ENCODE measurements at places on chromosomes 4 and X. TPM values are rescaled to one million over a fixed set of nuclear protein-coding genes. Genes with fewer than 3 reads are reported as not detected.

- DNase-seq: no peak
- no peaks in the 10 kb centered on the region for H3K36me3 ChIP-seq
- H3K4me3 ChIP-seq: no peak overlapping the region
- H3K27ac ChIP-seq: no peak overlapping the region
- H3K4me1 ChIP-seq: no peaks in the 10 kb centered on the region
Observed at GRCh38 chrX:153620576-153620975, 21.6 kb upstream of the CCNQ start.

PDLIM3 gene
- total RNA-seq: 25.3 TPM

TEX11 gene
- total RNA-seq: not detected

DNA sequence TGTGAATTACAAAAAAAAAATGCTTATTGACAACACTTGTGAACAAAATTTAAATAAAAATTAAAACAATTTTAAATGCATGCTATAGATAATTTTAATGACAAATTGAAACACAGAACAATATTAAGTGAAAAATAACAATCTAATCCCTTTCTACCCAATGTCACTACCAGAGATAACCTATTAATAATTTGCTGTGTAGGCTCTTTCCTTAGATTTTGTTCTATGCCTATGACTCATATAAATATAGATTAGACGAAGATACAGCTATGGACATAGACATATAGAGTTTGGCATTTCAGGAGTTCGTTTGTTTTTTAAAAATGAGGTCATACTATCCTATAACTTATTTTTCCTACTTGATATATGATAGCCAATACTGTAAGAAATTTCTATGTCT, 18.1 kb downstream of the PLAC8 start:
- H3K27me3 ChIP-seq: no peaks in the 10 kb centered on the region
- no peaks in the 10 kb centered on the region for H3K4me1 ChIP-seq
- no peak overlapping the region for H3K4me3 ChIP-seq
- DNase-seq: no peak
- H3K36me3 ChIP-seq: no peaks in the 10 kb centered on the region

GRCh38 chr4:141727420-141727819, 91.0 kb downstream of the IL15 start:
- H3K27me3 ChIP-seq: no peaks in the 10 kb centered on the region
- H3K27ac ChIP-seq: no peak overlapping the region
- no peak for DNase-seq
- H3K4me1 ChIP-seq: no peaks in the 10 kb centered on the region
- H3K36me3 ChIP-seq: no peaks in the 10 kb centered on the region
- no peak overlapping the region for H3K4me3 ChIP-seq

CABS1 gene
- not detected for total RNA-seq

AKAP14 gene
- not detected for total RNA-seq

NDP gene
- total RNA-seq: 4.0 TPM

MAGEC3 gene
- 0.44 TPM for total RNA-seq

- H3K27ac ChIP-seq: no peak overlapping the region
- H3K4me3 ChIP-seq: no peak overlapping the region
- no peaks in the 10 kb centered on the region for H3K4me1 ChIP-seq
- no peaks in the 10 kb centered on the region for H3K27me3 ChIP-seq
- H3K36me3 ChIP-seq: no peaks in the 10 kb centered on the region
Observed at GRCh38 chr4:244471-244870, 60.8 kb downstream of the ZNF732 start.

- H3K36me3 ChIP-seq: no peaks in the 10 kb centered on the region
- H3K4me3 ChIP-seq: no peak overlapping the region
- H3K27me3 ChIP-seq: no peaks in the 10 kb centered on the region
- H3K27ac ChIP-seq: no peak overlapping the region
- no peak for DNase-seq
Observed at GRCh38 chr4:15270201-15270600, 157.6 kb upstream of the C1QTNF7 start.

DNA sequence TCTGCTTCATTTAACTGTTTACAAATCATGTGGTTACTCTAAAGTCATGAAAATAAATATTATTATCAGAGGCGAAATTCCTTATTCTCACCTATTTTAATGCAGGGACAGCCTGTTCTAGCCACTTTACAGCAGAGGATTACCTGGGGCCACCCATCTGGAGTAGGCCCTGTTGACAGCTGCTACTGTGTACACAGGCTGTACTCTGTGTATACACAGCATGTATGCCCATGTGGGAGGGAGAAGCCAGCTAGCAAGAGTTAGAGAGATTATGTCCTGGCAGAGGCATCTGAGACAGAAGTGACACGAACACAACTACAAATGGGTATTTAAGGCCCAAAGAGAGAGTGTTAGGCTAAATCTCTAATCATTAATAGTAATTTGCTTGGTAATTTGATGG, 62.1 kb downstream of the GPRIN3 start:
- no peak overlapping the region for H3K4me3 ChIP-seq
- H3K4me1 ChIP-seq: no peaks in the 10 kb centered on the region
- H3K27me3 ChIP-seq: no peaks in the 10 kb centered on the region
- H3K27ac ChIP-seq: no peak overlapping the region
- H3K36me3 ChIP-seq: no peaks in the 10 kb centered on the region

CXCL13 gene
- 2.9 TPM for total RNA-seq

DNA sequence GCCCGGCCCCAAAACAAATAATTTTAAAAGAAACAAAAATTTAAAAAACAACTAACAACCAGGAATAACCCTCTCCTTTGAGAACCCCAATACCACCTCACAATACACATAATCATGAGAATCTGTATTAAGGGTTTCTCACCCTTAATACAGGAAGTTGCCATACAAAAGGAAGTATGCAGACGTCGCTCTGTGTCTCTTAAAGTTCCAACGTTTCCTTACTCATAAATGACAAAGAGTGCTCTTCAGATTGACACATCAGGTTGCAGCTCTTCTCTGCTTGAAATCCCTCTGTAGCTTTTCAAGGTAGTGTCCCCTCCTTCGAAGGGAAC, 73.9 kb upstream of the IRF2 start:
- H3K27me3 ChIP-seq: no peaks in the 10 kb centered on the region
- no peak overlapping the region for H3K4me3 ChIP-seq
- no peak for DNase-seq
- no peaks in the 10 kb centered on the region for H3K4me1 ChIP-seq
- H3K27ac ChIP-seq: no peak overlapping the region

CXCL5 gene
- 0.15 TPM for total RNA-seq

DNA sequence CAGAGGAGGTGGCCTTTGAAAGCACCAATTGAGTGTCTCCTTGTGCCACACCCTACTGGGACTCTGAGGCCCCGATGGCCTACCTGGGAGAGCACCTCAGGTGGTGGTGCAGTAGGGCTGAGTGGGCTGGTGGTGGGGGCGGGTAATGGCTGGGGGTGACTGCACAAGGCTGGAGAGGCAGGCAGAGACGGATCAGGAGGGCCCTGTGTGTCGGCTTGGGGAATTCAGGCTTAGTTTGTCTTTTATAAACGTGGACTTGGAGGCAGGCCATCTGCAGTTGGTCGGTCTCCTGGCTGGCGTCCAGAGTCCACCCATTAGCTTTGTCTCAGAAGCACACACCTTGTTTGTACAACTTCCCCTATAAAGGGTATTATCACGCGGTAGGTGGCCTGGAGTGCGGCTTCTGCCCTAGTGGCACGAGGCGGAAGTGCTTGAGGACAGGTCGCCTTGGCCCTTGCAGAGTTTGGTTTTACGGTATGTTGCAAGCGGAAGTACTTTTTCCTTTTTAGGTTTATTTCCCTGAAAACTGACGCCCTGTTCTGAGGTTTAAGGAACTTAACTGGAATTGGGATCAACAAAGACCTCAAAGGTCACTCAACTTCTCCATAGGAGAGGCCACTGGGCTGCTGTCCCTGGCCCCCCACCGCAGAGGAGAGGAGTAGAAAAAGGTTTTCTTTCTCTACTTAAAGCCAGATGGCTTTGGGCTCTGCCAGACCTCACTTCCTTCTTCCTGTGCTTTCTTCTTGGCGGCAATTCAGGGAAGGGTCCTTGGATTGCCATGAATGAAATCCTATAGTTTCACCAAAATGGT, 8.0 kb downstream of the TBC1D14 start:
- H3K4me1 ChIP-seq: peaks cover 22% of the 10 kb centered on the region
- H3K4me3 ChIP-seq: peak overlapping the region; percentile 30
- peak overlapping the region; percentile 81 for H3K27ac ChIP-seq
- H3K36me3 ChIP-seq: no peaks in the 10 kb centered on the region

DNA sequence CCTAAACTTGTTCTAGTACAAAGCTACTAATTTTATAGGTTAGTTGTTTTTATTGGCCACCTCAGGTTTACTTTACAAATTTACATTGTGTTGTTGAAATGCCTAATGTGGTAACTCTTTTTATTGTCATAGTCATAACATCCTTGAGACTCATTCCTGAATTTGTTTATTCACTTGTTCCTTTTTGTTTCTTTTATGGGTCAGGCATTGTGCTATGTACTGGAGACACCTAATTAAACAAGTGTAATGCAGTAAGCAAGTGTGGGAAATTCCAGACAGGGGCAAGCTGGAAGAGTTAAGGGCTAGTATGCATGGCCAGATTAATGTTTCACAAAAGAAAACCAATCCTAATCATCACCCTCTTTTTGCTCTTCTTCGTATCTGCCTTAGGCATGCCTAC, 30.5 kb upstream of the TTC29 start:
- no peaks in the 10 kb centered on the region for H3K27me3 ChIP-seq
- no peak overlapping the region for H3K4me3 ChIP-seq
- DNase-seq: no peak
- no peaks in the 10 kb centered on the region for H3K4me1 ChIP-seq

CT45A3 gene
- not detected for total RNA-seq

GRCh38 chrX:67426946-67427345, 116.9 kb upstream of the AR start:
- H3K36me3 ChIP-seq: no peaks in the 10 kb centered on the region
- H3K27ac ChIP-seq: no peak overlapping the region
- no peak for DNase-seq
- H3K27me3 ChIP-seq: no peaks in the 10 kb centered on the region
- no peaks in the 10 kb centered on the region for H3K4me1 ChIP-seq

GRCh38 chrX:151564035-151564434, 560 bp downstream of the PASD1 start:
- no peak overlapping the region for H3K4me3 ChIP-seq
- H3K36me3 ChIP-seq: no peaks in the 10 kb centered on the region
- H3K27ac ChIP-seq: no peak overlapping the region
- no peak for DNase-seq
- no peaks in the 10 kb centered on the region for H3K4me1 ChIP-seq

- H3K27me3 ChIP-seq: no peaks in the 10 kb centered on the region
- DNase-seq: no peak
- no peaks in the 10 kb centered on the region for H3K36me3 ChIP-seq
- H3K4me1 ChIP-seq: no peaks in the 10 kb centered on the region
- H3K4me3 ChIP-seq: no peak overlapping the region
- no peak overlapping the region for H3K27ac ChIP-seq
Observed at GRCh38 chrX:5870238-5870637, 358.4 kb downstream of the NLGN4X start.

DNA sequence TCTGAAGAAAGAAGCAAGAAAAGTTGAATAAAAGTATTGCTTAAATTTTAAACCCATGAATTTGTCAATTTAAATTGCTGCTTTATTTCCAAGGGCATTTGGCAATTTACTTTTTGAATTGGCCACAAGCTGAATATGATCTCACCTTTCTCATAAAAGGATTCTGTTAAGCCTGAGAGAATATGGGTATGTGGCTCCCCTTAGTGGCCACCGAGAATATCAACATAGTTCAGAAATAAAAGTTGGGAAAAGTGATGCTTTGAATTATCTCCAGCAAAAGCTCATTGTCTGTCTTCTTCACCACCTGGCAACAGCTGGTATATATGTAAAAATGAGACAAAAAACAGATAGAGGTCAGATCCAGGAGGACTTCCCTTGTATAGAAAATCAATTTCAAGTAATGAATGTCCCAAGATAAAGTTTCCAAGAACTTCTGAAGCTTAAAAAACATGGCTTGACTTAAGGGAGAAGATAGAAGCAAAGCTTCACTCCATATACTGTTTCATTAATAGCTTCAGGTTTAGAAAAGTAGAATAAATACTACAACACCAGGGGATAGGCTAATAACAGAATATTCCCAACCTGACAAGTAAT, 290.7 kb upstream of the FAM241A start:
- no peaks in the 10 kb centered on the region for H3K36me3 ChIP-seq
- H3K4me3 ChIP-seq: no peak overlapping the region
- no peaks in the 10 kb centered on the region for H3K27me3 ChIP-seq

GRCh38 chr4:6916069-6916586, 6.5 kb downstream of the TBC1D14 start:
- no peak for DNase-seq
- H3K36me3 ChIP-seq: no peaks in the 10 kb centered on the region
- H3K27ac ChIP-seq: peak overlapping the region; percentile 90
- H3K27me3 ChIP-seq: no peaks in the 10 kb centered on the region
- peaks cover 22% of the 10 kb centered on the region for H3K4me1 ChIP-seq

DNA sequence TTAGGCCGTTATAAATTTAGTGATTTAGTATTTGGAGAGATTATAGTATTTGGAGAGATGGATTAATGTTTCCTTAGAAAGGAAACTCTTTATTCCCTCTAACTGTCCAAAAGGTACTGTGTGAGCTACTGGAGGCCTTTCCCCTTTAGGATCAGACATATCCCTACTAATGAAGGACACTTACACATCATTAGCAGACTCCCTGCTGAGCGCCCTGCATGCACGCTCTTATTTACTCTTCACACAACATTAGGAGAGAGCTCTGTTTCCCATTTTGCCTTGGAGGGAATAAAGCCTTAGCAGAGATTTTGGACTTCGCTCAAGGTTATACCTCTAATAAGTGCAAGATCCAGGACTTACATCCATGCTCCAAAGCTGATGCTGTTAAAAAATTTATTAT, 17.8 kb upstream of the STOX2 start:
- no peaks in the 10 kb centered on the region for H3K27me3 ChIP-seq
- no peak overlapping the region for H3K4me3 ChIP-seq
- H3K27ac ChIP-seq: no peak overlapping the region
- H3K4me1 ChIP-seq: no peaks in the 10 kb centered on the region

GRCh38 chrX:12007881-12008280, 130.4 kb upstream of the FRMPD4 start:
- no peak for DNase-seq
- no peak overlapping the region for H3K27ac ChIP-seq
- peaks cover 17% of the 10 kb centered on the region for H3K27me3 ChIP-seq
- H3K4me3 ChIP-seq: no peak overlapping the region
- H3K36me3 ChIP-seq: no peaks in the 10 kb centered on the region

GRCh38 chrX:78687586-78687985, 28.5 kb upstream of the RTL3 start:
- no peaks in the 10 kb centered on the region for H3K4me1 ChIP-seq
- no peaks in the 10 kb centered on the region for H3K27me3 ChIP-seq
- H3K4me3 ChIP-seq: no peak overlapping the region
- H3K27ac ChIP-seq: no peak overlapping the region

GRCh38 chrX:31981546-31982062, 909.8 kb upstream of the FTHL17 start:
- H3K4me3 ChIP-seq: no peak overlapping the region
- no peaks in the 10 kb centered on the region for H3K4me1 ChIP-seq

Measured in breast epithelium (tissue), 4 donors.